HS-5 (cell line): ENCODE measurements at places on chromosomes 12 and 14.

- DNase-seq, result no peak
These were observed 45.3 kb downstream of the LRP6 start for GRCh38 chr12:12221560-12221959.

- DNase-seq, result no peak
These were observed 29.2 kb downstream of the ACADS start for GRCh38 chr12:120754792-120755191.

- no peak for DNase-seq
These were observed 18.3 kb upstream of the JDP2 start for GRCh38 chr14:75409316-75410205.

DNA sequence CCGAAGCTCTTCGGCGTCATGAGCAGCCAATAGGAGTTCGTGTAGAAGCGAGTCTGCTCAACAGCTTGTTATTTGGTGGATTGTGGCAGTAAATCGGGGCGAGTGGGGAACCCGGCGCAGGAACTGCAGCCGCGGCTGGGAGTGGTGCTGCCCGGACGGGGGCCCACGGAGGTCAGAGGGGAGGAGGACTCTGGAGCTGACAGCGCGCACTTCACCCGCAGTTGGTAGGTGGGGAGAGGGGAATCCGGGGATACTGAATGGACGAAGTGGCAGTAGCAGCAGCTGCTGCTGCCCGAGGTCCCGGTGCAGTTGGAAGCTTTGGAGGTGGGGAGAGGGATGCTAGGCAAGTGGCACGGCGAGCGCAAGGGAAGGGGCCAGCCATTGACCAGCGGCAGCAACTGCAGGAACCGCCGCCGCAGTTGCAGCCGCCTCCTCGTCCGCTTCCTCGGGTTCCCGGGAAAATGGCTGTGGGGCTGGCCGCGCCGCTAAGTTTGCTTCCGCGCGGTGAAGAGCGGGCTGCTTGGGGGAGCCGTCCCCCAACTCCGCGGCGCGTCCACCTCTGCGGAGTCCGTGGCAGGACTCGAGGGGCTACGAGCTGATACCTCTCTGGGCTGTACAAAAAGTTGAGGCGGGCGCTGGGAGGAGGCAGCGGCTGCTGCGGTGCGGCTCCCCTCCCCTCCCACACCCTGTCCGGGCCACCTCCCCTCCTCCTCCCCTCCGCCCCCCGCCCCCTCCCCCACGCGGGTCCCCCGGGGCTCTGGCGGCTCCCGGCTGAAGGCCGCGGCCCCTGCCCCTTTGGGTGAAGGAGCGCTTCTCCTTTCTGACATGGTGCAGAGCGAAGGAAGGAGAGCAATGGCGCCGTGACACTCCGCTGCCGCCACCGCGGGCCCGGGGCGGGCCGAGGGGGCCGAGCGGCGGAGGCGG, at the start of gene ARID4A:
ARID4A (plus strand) TSS at position 79 of the 924 bp plus-strand sequence. CDS start 1,300 bp downstream, outside the sequence.
- no peak for DNase-seq

- no peak for DNase-seq
These were observed 72.2 kb downstream of the VCPKMT start for GRCh38 chr14:50044042-50044651.

GRCh38 chr12:108381787-108382436, 42.8 kb upstream of the CMKLR1 start:
- no peak for DNase-seq

- DNase-seq, result no peak
These were observed 14.3 kb upstream of the ZFP36L1 start for GRCh38 chr14:68807148-68807600.

- no peak for DNase-seq
These were observed 5.0 kb upstream of the RFLNA start for GRCh38 chr12:124289634-124290600.

- DNase-seq, result no peak
These were observed 195.6 kb upstream of the PWP1 start for GRCh38 chr12:107490010-107490409.

DNA sequence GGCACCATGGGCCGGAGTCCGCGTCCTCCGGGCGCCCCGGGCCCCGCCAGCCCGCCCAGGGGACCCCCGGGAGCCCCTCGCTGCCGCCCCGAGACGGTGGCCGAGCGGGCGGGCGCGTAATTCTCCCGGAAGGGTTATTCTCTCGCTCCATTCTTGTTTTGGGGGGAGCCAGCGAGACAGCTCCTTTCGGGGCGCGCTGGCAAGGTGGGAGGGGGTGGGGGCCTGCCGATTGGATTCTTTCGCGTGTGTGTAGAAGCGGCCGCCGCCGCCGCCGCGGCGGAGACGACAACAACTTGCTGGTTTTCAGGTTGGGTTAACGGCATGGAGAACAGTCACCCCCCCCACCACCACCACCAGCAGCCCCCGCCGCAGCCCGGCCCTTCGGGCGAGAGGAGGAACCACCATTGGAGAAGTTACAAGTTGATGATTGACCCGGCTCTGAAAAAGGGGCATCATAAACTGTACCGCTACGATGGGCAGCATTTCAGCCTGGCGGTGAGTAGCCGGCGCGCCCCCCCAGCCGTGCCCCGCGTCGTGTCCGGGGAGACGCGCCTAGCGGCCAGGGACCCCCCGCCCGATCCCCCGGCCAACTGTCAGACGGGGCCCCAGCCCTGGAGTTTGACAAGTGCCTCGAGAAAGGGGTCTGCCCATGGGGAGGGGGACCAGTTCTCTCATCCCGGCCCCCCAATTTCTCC, 755 bp downstream of the SETD1B start:
- no peak for DNase-seq

GRCh38 chr12:82765971-82766705, 79.4 kb downstream of the TMTC2 start:
- DNase-seq, result no peak

DNA sequence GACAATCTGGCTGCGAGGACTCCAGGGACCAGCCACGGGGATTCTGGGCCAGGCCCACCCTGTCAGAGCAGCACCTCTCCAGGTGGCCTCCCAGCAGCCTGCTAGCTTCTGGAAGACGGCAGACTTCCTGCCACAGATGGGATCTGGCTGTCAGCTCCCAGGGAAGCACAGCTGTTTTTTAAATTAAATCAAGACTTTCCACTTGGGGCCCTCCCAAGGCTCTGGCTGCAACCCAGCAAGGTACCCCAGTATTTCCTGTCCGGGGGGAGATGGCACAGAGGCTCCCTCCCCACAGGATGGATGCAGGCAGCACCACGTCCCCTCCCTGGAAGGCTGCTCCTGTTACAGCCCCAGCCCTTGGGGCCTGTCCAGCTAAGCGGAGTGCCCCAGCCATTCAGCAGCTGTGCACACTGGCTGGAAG, 56.9 kb downstream of the ACTN1 start:
- DNase-seq, result no peak

DNA sequence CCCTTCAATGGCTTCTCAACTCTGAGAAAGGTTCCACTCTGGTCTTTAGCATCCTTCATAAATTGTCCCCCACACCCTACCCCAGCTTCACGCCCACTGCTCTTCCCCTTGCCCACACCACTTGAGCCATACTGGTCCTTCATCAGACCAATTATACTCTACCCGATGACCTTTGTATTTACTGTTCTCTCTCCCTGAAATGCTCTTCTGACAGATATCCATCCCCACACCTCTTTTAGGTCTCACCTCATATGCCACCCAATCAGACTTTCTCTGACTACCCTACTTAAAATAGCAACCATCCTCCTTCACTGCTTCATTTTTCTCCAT, 135.7 kb downstream of the MED13L start:
- no peak for DNase-seq

DNA sequence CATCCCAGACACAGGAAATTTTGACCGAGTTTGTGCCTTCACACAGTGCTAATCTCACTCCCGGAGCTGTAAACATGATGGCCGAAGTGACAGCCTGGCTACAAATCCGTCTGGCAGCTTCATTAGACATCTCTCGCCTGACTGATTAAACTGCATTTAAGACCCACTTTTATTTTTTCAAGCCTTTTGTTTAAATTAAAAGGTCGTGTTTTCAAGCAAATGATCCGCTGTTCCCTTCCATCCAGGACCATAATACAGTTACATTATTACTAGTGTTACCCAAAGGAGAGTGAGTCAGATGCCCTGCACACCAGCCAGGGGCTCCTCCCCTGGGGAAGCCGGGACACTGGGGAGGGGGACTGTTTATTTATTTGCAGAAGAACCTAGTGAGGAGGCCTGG, 200.2 kb downstream of the EXOC5 start:
- no peak for DNase-seq

DNA sequence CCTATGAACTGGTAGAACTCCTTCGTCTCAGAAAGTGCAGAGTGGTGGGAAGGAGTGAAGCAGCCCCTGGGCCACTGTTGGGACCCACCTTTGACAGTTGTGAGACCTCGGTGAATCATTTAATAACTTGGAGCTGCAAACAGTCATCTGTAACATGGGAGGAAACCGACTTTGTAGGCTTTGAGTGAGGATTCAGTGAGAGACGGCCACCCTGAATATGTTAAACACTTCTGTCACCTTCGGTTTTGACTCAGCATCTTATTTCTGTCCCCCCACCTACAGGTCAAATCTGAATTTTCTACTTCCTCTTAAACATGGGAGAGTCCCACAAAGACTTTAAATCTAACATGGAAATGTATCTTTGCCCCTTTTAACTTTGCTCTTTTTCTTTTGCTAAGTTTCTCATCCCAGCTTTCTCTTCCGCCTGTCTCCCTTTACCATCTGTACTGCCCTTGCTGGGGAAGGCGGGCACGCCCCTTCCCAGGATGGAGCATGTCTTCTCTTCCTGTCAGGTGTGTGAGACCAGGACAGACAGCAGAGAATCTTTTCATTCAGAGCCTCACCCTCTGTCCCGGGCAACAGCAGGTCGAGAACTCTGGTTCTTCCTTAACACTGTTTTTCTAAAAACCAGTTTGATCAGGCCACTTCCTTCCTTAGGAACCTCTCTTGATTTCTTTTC, 37.1 kb downstream of the ZC3H14 start:
- no peak for DNase-seq

DNA sequence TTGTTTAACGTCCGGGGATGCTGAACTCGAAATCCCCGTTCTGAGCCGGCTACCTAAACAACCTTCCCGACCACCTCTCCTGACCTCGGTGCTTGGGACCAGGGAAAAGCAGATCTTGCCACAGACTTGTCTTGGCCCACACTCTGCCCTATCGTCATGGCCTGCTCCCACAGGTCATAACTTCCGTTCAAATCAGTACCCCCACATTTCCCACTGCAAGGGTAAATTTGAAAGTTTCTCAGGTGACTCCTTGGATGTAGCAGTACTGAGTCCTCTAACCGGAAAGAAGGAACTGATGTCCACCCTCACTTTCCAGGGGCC, 612 bp upstream of the RBM23 start:
- DNase-seq, result no peak

GRCh38 chr14:28681681-28682080, 84.9 kb upstream of the FOXG1 start:
- no peak for DNase-seq

GRCh38 chr12:13570005-13570694, 373.6 kb downstream of the EMP1 start:
- no peak for DNase-seq

DNA sequence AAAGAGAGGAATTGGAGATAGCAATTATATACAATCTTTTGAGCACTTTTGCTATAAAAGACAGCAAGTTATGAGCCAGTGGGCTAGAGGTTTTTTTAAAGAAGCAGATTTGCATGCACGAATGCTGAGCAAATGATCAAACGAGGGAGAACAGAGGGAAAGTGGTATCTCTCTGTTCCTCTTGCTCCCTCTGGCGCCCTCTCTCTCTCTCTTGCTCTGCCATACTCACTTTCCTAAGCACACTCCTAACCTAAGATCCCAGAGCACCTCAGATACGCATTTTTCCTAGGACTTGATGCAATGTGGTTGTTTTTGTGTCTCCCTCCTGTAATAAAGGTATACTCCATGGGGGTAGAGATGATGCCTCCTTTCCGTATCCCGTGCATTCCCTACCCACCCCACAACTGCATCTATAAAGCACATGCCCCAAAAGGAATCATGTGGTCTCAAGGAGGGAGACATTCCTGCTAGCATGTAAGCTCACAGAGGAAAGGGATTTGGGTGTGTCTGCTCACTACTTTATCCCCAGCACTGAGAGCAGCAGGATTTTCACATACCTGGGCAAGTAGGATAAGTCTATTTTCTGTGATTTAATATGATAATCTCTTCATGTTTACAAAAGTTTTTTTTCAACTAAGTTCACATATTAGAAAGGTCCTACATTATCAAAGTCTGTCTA, 270.2 kb downstream of the SSPN start:
- no peak for DNase-seq

GRCh38 chr14:101135796-101136742, 232.5 kb upstream of the RTL1 start:
- no peak for DNase-seq

DNA sequence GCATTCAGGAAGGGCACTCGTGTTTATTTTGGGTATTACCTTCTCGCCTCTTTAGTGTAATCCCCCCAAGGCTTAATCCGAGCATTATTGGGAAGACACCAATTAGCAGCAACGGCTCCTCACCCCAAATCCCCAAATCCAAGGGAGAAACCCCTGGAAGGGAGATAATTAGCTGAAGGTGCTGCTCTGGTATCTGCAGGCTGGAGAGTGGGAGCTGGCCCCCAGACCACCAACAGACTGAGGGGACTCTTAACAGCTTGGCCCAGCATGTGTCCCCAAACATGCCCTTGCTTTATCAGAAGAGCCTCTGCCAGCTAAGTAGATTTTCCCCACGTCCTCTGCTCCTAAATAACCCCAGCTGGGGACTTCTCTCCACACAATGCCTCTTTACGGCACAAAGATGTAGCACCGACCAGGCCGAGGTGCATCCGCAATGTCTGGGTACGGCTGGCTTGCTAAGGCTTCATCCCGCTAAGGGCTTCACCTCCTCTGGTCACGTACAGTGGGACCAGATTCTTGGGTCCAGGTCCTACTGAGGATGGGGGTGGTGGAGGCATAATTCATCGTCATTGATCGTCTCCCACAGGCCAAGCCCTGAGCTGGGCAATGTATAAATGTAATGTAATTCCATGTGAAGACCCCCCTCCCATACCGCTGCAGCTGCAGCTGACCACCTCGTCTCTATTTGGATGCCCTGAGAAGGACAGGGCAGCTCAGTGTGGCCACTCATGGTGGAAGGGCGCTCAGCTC, 123.7 kb upstream of the GSC start:
- no peak for DNase-seq

DNA sequence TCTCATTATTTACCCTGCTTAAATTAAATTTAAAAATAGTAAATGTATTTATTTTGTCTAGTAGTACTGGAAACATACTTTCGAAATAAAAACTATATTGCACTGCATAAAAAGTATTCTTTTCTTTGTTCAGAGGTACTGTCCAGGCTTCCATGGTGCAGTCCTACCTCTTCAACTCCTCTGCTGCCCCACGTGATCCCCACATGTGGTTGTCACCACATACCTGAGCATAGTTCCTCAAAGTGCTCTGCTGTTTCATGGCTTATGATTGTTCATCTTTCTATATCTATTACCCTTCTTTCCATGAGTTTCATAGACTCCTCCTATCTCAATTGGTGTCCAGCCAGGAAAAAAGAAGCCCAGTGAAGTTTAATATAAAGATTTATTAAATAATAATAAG, 317.5 kb upstream of the OR4E1 start:
- no peak for DNase-seq

DNA sequence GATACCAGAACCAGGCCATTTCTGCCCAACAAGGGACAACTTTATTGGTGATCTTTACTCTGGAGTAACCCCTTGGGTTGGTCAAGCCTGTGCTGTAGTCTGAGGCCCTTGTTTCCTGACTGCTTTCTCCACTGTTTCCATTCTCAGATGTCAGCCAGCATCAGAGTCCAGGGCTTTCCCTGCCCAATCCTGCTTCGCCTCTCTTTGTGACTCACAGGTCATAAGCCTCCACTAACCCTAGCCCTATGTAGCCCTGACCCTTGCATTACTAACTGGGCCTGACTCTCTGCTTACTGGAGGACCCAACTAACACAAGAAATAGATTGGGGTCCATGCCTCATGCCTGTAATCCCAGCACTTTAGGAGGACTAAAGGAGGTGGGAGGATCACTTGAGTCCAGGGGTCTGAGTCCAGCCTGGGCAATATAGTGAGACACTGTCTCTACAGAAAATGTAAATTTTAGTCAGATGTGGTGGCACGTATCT, 8.6 kb upstream of the SNRNP35 start:
- DNase-seq, result no peak
